ENCODE measurements at places on chromosomes 11 and 22.

DNA sequence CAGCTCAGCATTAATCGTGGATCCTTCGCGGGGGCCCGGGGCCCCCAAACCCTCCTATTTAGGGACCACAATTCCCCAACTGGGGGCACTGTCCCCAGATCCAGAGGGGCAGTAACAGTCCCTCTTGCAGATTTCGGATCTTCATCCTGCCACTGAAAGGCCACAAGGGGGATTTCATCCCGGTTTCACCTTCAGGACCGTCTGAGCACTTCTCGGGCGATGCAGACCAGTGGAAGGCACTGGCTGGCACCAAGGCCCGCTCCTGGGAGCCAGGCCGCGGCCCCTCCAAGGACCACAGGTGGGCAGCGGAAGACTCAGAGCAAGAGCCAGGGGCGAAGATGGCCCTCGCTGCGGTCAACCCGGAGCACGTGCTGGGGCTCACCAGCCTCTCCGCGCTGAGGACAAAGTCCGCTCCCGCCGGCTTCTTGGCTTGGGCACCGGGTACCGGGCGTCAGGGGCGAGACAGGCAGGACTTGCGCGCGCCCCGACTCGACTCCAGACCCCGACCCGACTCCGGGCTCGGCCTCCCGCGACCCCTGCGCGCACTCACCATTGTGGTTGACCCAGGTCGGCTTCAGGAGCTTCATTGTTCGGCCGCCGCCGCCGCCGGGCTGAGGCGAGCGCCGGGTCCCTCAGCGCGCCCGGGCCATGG lies 517 bp downstream of the HIRA start:
- no peak for DNase-seq

DNA sequence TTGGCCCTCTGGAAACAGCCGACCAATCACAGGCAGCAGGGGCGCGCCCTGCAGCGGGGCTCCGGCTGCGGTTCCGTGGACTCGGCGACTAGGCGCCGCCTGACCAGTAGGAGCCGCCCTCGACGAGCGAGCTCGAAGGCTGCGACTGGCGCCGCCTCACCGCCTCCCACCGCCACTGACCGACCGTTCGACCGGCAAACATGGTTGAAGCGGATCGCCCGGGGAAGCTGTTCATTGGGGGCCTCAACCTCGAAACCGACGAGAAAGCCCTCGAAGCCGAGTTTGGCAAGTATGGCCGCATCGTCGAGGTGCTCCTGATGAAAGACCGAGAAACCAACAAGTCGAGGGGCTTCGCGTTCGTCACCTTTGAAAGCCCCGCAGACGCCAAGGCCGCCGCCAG lies at the start of gene RBMXL2:
Gene RBMXL2, plus strand, starts transcription at position 78 of the 400 bp plus-strand sequence. Its CDS starts 123 bp downstream, at position 201.
- no peak for DNase-seq

DNA sequence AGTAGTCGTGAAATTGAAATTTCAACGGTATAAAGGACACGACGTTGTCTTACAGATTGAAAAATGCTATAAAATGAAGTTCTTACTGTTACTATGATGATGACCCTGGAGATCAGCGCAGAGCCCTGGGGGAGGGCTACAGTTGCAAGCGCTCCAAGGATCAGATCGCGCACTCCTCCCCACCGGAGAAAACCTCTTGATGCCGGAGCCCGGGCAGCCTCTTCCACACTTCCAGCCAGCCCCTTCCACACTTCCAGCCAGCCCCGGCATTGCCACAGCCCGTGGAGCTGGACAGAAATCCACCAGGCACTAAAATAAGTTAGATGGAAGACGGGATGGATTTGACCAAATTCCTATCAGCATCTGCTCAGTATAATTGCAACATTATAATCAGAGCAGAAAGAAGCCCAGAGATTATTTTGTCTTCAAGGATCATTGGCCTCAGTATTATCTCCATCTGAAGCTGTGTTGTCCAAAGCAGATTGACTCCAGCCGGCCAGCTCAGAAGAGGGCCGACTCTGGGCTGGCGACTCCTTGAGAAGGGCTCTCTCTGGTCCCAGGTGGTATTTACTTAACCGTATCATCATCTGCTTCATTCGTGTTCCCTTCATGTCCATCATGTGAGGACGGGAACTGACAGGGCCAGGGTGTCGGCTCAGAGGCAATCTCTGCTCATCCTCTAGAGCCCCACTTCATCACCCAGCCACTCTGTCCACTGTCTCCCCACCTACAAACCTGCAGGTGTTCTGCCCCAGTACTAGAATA lies 777 bp upstream of the MICAL3 start:
- DNase-seq: no peak

DNA sequence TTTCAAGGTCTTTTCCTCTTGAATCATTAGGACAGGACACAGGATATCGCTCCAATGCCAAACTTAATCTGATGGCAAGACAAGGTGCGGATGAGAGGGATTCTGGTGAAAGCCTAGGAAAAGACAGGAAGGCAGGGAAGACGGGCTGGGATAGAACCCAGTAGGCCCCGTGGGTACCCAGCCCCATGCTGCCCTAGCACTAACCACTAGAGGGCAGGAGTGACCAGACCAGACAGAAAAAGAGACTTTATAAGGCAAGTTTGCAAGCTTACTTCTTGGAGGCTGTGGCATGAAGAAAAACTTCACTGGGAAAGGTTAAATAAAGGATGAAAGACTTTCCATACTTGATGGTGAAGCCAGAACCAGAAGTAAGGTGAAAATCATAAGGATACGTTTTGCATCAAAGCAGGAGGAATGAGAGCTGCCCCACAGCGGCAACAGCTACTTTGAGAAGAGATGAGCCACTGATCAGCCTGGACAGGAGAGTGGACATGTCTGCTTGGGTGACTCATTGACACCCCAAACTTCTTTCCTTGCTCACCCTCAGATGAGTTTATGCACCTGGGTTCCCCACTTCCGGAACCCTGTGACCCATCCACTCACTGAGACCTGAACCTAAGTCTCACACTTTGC lies 39.8 kb downstream of the SYN3 start:
- DNase-seq: no peak

GRCh38 chr11:93526346-93526633 lies 16.9 kb downstream of the SMCO4 start:
- no peak for DNase-seq

DNA sequence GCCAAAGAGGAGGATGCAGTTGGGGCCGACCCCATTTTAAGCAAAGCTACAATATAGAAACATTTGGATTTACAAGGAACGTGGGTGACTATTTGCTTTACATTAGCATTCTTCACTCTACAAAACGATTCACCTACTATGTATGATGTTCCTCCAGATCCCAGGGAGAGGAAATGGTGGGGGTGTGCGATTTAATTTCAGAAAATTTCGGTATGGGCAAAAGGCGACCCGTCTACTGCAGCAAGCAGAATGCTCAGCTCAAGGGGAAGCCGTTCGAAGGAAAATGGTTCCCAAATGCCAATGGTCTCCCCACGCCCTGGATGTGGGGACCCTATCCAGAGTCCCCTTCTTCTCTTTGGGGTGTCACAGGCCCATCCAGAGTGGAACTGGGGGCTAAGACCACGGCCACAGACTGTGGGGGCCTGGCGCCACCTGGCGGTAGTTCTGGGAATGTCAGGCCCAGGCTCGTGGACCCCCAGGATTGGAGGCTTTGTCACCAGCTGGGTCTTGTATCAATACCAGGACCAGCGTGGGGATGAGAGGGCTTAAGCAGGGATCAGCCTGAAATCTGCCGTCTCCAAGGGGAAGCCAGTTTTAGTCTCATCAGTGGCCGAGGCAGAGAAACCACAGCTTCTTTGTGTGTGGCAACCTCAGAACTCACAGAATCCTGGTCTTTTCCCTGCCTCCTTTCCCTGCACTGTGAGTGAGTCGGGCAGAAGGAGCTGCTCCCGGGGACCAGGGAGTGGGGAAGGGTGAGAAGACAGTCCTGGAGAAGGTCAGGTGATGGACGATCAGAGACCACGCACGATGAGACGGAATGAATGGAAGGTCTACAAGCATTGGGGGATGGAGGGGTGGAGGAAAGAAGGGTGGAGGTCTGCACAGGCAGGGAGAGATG lies 8.4 kb downstream of the LRRC10B start:
- DNase-seq: no peak

- DNase-seq: no peak
These were observed 2.2 kb upstream of the SIGIRR start for GRCh38 chr11:416757-417621.

DNA sequence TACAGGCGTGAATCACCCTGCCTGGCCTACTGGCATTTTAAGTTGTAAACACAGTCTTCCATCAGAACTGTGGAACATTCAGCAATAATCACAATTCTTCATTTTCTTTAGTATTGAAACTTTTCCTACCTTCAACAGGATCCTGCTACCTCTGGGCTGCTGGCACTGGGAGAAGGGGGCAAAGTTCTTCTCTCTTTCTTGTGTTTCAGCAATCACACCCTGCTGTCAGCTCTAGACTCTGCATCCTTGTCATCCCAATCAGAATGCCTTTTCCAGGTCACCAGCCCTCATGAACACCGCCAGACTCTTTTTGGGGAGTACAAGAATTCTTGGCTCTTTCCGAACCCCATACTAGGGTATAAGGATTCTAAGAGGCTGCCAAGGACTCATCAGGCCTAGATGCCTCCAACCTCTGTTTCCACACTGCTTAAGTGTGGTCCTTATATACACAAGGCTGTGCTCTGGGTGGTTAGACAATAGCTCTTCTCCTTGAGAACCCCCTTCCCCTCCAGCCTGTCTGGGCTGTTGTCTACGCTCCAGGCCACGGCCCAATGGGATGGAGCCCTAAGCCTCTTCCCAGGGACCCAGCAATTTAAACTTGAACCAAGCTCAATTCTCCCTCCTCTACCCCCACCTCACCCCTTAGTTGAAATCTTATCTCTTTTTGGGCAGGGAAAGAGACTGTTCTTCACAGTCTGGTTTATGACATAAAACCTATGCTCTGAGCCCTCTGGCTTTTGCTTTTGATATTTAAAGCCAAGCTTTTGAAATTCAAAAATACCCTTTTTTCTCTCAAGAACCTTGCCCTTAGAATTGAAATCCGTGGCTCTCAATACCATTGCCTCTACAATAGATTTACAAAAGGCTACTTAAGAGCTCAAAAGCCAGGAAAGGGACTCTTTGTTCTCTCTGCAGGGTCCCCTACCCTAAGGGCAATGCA lies 327.4 kb downstream of the BUD13 start:
- DNase-seq: no peak

DNA sequence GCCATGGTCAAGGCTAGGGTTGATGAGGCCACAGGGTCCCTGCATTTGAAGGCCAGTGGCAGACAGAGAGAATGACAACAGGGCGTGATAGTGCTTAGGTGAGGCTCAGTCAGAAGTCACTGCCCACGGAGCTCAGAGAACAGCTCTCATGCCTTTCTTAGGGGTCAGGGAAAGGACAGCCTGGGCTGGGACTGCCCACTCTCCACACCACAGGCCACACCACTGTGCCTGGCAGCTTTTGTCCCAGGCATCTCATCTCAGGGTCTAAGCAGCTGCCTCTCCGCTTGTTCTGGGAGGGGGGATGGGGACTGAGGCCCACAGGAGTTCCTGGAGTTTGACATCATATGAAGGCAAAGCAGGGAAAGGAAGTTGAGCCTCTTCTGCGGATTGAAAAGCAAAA lies 150.2 kb upstream of the B3GAT1 start:
- DNase-seq: no peak

GRCh38 chr22:20021196-20022181 lies 579 bp downstream of the TANGO2 start:
- DNase-seq: no peak

DNA sequence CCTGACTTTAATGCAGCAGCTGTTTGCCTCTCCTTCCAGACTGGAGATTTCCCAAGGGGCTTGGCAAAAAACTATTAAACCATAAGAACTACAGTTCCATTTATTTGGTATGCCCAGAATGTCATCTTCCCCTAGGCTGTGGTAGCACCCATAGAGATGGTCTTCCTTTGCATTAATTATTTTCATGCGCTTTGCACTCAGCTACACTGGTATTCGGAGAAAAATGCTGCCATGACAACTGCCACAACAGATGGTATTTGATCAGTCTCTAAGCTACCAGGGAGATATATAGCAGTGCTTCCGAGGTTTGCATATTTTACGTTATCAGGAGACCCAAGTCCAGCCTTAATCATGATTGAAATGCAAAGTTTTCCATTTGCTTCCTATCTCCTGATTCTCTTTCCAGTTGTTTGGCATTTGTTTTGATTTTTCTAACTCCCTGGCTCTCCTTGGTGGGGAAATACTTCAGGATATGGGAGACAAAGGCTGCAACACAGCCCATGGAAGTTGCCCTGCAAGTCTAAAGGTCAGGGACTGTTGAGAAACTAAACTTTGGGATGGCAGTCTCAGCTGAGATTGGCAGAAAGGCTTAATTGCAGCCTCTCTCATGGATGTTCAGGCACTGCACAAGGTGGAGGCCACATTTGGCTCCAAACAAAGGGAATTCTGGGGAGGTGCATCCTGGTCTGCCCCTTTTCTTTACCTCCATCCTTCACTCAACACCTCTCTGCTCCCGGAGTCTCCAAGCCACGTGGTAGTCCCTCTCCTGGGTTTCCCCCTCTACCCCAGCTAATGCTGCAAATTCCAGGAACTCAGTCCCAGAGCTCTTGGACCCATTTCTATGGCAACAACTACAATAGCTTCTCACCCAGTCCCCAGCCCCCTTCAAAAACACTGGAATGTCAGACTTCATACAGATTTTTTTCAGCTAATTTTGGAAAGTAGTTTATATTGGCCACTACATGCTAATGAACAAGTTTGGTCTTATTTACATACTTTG lies 151.8 kb downstream of the NAV2 start:
- DNase-seq: no peak

All from breast epithelium (tissue), 4 donors.